AG20443 (cell line): ENCODE measurements at places on chromosomes 7 and 10.

DNA sequence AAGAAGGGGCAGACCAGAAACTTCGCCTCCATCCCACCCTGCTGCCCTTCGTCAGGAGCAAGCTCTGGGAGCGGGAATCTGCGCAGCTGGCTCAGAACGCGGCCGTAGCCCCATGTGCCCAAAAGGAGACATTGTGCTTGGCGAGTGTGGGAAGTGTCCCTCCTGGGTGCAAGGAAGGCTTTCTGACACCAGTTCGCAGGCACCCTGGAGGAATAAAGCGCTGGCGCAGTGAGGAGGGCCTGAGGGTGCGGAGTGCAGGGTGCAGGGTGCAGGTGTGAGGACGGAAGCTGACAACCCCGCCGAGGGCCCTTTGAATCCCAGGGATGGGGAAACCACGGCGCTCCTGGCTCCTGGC, 811 bp downstream of the SLIT1 start:
- no peak for DNase-seq

- DNase-seq = peak; percentile 1
These were observed 147.2 kb upstream of the KLF14 start for GRCh38 chr7:130881091-130881798.

GRCh38 chr10:23439452-23439960, 631 bp downstream of the OTUD1 start:
- DNase-seq = peak; percentile 47

DNA sequence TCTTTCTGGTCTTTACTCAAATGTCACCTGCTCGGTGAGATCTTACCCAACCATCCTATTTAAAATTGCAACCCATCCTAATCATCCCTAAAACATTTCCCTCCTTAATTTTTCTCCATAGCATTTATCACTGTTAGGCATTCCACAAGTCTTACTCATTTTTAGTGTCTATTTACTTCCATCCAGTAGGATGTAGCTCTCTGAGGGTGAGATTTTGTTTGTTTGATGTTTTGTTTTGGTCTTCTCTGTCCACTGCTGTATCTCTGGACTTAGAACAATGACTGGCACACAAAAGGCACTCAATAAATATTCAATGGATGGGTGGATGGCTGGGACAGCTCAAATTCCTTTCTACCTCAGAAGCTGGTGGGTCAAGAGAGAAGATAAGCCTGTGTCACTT, 15.8 kb upstream of the DUSP5 start:
- DNase-seq = no peak

GRCh38 chr10:31725436-31725835, 203.2 kb downstream of the ARHGAP12 start:
- DNase-seq = no peak

DNA sequence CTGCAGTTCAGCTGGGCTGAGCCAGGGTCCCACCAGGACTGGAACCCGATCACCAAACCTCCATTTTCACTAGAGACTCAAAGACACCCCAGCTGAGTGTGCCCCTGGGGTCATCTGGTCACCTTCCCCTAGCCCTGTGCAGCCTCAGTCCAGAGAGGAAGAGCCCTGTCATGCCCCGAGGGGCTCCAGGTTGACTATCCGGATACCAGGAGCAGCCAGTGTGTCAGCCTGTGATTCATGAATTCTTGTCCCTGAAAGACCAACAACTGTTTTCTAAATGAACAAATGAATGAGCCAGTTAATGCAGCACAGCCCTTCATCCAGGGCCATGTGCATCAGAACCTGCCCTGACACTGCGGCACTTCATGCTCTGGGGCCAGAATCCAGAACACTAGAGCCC, 201.9 kb upstream of the TCERG1L start:
- no peak for DNase-seq

GRCh38 chr7:873367-874002, 2.9 kb upstream of the GET4 start:
- peak; percentile 86 for DNase-seq

- peak; percentile 12 for DNase-seq
These were observed 14.8 kb downstream of the NACAD start for GRCh38 chr7:45073786-45074527.

- no peak for DNase-seq
These were observed 96.7 kb upstream of the IKZF1 start for GRCh38 chr7:50207686-50208255.

DNA sequence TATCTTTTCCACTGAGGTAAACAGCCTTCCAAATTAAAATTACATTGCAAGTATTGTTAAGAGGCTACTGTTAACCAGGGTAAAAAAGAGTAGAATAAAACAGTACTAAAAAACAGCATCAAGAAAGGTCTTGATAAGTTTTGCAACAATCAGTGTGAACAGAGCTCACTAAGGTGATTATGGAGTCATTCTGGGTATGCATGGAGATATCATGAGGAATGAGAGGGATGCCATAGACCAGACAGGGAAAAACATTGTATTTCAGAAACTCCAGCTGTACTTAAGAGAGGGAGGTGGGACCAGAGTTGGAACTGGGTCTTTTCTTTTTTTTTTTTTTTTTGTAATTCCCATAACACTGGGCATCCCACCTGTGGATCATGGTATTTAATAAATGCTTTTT, 549.6 kb downstream of the INHBA start:
- DNase-seq = no peak

GRCh38 chr7:1241603-1242255, 9.1 kb downstream of the UNCX start:
- no peak for DNase-seq

DNA sequence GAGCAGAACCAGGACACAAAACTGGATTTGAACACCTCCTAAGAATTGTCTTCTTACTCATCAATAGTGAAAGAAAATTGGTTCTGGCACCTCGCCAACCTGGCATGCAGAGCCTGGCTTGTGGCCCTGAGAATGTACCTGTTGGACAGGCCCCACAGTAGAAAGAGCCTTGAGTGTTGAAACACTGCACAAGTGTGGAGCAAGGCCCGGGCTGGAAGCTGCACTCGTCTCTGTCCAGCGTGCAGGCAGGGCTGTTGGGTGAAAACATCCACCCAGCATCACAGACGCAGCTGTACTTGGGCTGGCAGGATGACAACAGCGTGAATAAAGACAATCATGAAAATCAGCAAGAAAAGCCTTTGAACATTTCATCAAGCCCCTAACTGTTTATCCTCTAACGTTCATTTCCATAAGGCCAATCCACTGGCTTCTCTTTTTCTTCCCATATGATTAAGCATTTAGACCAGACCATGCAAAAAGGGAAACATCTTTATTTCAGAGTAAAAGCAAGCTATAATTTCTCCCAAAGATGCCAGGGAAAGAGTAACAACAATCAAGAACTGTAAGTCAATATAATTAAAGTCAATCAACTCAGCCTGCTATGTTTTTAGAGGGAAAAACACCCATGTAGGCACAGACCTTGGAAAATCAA, 15.6 kb downstream of the CUBN start:
- peak; percentile 73 for DNase-seq

GRCh38 chr7:75624134-75624832, 114.5 kb downstream of the HIP1 start:
- DNase-seq = peak; percentile 36

- no peak for DNase-seq
These were observed 56.9 kb downstream of the IFIT5 start for GRCh38 chr10:89471110-89471809.

DNA sequence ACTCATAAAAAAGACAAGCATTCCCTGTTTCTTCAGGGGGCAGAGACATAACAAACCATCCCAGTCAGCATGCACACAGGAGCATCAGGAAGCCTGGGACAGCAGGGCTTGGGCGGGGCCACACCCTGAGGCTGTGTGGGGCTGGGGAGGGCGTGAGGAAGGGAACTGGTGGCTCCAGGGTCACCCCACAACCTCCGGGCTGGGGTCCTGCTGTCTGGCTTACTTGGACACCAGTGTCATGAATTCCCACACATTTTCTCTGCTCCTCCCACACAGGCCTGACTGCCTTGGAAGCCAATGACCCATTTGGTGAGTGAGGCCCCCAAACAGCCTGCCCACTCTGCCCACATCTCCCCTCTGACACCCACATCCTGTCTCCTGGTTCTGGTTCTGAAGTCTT, 2.8 kb downstream of the FXYD4 start:
- DNase-seq = no peak

- no peak for DNase-seq
These were observed 116.8 kb downstream of the PARD3 start for GRCh38 chr10:34698248-34698831.

DNA sequence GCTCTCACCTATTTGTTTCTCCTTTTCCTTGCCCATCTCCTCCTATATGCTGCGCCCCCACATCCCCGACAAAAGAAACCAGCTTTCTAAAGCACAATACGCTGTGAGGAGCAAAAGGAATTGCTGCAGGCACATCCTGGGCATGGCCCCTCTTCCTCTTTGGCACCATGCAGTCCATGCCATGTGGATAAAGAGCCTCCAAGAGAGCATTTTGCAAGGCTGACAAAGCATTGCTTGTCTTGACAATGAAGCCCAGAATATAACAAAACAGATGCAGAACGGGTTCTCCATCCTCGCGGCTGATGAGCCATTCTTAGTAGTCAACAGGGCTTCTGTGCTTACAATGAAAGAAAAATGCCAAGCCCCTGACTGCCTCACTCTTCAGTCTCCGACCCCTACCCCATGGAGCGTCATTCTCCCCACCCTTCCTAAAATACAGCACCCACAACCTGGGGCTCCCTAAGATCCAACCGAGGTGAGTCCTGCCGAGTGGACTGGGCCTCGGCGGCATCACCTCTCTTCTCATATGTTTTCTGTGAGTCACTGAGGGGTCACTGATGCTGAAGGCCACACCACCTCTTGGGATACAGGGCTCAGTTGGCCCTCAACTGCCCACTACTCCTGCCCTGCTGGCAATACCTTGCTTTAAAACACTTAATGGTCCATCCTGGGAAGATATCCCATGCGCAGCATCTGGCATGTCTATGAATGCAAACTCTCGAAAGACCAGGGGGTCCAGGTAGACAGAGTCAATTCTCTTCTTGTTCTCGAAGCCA, 47.5 kb downstream of the GSDME start:
- DNase-seq = no peak

DNA sequence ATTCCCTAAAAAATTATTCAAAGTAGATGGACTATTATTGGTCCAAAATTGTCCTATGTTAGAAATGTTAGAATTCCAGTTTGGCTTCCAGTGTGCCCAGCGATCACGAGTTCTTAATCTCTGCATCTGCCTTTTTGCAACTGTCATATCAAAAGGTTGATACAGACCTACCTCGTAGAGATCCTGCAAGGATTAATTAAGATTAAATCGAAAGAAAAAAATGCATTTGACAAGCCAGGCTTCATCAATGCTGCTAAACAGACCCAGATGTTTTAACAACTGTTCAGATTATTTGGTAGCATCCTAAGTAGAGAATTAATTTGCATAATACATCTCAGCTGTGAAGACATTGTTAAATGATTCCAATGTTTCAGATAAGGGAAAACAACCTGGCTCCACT, 336.5 kb downstream of the CRPPA start:
- no peak for DNase-seq
